ENCODE measurements at places on chromosomes 16 and 17.
A peak's percentile ranks its signal among the peaks of the same experiment; 100 is the strongest.

GRCh38 chr17:63999680-64000531 is 1.8 kb downstream of the PRR29 start:
- no peak for DNase-seq

DNA sequence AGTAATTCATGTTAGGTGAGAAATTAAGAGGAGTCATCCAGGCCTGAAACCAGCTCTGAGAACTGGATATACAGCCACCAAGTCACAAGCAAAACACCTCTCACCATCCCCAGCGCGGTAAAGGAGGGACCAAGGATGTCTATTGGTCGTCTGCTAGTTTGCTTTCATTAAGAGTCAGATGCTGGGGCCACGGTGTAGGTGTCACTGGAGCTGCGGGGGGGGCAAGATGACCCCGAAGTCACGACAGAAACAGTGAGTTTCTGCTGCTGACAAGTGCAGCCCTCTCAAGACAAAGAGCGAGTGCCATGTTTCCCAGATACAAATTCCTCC is 790 bp downstream of the NCBP3 start:
- no peak for DNase-seq

DNA sequence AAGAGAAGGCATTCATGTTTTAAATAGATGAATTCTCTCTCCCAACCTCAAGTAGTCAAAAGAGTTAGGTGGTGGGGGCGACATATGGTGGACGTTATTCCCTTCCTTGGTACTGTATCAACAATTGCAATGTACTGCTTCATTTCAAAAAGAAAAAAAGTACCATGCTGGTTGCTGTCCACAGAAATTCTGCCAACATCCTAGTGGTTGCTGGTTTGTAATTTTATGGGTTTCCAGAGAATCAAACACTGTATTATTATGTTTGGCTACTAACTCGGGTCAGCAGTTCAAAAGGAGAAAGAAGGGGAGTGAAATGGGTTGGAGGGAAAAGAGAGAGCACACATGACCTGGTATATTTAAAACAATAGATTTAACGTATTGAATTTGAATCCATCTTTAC is 61.1 kb upstream of the KCNJ16 start:
- no peak for DNase-seq

- DNase-seq: no peak
Observed at GRCh38 chr16:11058832-11059231, 114.5 kb downstream of the CLEC16A start.

GRCh38 chr17:32826076-32826475 is 50.8 kb downstream of the MYO1D start:
- DNase-seq: no peak

DNA sequence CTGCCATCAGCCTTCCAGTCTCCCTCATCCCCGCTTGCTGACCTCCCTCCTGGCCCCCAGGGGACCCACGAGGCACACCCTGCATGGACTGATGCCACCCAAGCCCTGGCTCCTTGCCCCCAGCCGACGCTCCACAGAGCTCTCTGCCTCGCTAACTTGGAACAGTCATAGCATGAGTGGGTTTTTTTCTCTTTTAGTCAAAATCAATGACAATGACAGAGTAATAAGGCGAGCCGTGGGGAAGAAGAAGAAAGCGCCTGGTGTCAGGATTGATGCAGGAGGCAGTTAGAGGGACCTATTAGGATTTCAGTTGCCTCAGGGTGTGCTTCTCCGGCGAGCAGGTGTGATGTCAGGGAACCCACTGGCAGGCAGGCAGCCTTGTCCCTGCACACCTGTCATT is 176.3 kb upstream of the TNRC6C start:
- no peak for DNase-seq

GRCh38 chr16:69859105-69859989 is 91.8 kb upstream of the CLEC18A start:
- DNase-seq: peak; percentile 50

GRCh38 chr17:29084541-29085146 is 41.7 kb downstream of the PIPOX start:
- DNase-seq: no peak

- DNase-seq: no peak
Observed at GRCh38 chr16:64791756-64792155, 330.1 kb downstream of the CDH11 start.

DNA sequence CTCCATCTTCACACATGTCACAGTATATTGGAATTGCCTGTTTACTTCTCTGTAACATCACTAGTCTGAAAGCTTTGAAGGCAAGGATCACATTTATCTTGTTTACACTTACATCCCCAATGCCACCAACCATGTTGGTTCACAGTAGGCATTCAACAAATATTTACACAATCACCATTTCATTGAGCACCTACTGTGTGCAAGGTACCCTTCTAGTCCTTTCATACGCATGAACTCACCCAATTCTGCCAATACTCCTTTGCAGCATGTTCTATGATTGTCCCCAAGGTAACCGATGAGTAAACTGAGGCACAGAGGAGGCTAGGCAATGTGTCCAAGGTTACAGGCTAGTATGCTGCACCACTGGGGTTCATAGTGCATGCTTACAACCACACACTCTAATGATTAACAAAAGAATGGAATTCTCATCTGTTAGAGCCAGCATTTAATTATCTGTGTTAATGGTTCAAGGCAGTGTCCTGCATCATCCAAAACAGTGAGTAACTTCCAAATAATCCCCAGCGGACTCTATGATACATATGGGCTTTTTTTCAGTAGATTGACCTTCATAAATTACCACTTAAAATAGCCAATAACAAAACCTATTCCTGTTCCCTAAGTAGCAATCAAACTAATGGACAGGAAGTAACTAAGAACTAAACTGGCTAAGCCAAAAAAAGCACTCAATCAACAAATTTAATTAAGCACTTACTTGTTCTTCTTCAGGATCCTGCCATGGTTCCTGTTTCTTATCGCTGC is 364.5 kb upstream of the XYLT1 start:
- no peak for DNase-seq

- no peak for DNase-seq
Observed at GRCh38 chr17:39759204-39759603, 21.5 kb downstream of the GRB7 start.

- peak; percentile 50 for DNase-seq
Observed at GRCh38 chr17:7136266-7136877, 21.8 kb upstream of the ASGR2 start.

DNA sequence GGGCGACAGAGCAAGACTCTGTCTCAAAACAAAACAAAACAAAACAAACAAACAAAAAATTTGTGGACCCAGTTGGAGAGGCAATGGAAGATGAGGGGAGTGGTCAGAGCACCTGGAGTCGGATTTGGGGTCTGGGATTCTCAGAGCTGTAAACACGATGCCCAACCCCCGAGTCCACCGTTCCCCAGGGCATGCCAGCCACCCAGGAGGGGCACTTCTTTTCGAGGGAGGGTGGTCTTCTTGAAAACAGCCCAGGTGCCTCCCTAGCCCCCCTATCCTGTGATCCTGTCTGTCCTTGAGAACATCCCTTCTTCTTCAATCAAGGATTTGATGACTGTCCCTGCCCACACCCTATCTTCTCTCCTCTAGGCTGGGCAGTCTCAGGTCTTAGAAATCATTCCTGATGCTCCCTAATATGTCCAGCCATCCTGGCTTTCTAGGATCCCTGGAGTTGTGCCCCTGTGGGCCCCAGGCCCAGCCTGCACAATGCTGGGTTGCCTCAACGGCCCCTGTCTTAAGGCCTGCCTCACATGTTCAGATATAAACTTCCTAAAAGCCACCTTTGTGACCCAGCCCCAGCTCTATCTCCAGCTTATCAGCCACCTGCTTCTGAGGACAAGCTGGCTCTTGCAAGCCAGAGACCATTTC is 3.1 kb upstream of the SLC13A2 start:
- DNase-seq: no peak

DNA sequence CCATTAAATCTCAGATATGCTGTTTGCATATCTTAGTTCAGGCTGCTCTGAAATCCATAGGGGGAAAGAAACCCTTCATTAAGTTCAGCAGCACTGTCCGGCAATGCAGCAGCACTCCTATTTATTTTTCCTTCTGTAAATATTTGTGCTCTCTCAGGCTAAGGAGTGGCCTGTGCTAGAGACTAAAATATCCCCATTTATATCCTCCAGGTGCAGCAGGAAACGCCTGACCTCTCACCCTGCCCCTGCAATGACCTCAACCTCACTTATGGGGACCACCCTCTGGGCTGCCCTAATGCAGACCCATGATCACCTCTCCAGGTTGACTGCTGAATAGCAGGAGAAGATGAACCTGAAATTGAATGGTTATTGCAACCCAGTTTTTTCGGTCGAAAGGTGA is 165.0 kb upstream of the ELAC2 start:
- no peak for DNase-seq

DNA sequence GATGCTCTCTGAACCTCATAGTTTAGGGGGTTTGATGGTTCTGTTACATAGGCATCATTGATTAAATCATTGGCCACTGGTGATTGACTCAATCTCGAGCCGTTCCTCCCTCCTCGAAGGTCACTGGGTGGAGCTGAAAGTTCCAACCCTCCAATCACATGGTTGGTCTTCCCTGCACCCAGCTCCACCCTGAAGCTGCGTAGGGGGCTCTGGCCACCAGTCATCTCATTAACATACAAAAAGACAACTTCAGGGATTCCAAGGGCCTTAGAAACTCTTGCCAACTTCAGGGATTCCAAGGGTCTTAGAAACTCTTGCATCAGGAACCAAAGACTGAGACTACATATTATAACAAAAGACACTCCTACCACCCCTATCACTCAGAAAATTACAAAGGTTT is 306.5 kb upstream of the TNRC6C start:
- DNase-seq: no peak

DNA sequence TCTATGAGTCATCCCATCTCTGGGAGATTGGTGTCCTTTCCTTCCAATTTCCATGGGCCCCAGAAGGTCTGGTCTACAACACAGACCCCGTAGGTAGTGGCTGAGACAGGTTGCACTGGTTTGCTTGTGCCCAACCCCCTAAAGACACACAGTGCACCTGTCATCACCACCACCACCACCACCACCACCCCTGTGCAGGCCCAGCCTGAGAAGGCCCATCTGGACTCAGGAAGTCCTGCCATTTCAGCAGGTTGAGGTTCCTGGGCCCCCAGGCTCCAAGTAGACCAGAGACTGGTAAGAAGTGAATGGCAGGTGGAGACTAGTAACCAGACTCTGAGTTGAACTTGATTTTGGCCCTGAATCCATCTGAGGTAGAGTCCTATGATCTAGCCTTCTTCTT is 25.9 kb upstream of the PHB1 start:
- DNase-seq: no peak

DNA sequence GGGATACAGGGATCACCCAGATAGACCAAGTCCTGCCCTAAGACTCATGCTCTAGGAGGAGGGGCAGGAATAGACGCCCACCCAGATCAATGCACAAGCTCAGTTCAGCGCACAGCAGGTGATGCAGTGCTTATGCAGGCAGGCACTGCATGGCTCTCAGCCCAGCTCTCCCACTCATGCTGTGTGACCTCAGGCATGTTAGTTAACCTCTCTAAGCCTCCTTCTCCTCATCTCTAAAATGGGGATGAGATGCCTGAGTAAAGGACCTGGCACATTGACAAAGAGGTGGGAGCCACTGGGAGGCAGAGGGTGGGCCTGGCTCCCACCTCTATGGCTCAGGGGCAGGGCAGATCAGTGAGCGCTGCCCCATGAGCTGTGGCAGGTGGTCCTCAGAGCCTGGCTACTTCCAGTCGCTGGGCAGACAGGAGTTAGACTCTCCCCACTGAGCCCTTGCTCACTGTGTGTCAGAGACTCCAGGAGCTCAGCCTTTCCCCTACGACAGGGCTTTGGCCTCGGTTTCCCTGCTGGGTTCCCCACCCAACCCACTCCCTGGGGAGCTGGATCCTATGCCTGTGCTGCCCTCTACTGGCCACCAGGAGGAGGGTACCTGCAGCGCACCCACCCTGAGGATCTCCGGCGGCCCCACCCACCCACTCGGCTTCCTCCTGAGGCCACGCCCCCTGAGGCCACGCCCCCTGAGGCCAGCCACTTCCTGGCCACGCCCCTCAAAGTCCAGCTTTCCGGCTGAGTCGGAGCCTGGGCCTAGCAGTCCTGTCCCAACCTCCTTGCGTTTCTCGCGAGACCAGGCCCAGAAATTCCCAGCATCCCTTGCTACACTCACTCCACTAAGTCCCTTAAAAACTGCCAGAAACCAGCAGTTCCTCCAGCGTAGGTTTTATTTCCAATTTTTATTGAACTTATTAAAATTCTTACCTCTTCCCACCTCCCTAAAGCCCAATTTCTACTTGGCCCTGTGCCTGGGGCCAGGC is 196.1 kb downstream of the GSG1L start:
- peak; percentile 44 for DNase-seq

DNA sequence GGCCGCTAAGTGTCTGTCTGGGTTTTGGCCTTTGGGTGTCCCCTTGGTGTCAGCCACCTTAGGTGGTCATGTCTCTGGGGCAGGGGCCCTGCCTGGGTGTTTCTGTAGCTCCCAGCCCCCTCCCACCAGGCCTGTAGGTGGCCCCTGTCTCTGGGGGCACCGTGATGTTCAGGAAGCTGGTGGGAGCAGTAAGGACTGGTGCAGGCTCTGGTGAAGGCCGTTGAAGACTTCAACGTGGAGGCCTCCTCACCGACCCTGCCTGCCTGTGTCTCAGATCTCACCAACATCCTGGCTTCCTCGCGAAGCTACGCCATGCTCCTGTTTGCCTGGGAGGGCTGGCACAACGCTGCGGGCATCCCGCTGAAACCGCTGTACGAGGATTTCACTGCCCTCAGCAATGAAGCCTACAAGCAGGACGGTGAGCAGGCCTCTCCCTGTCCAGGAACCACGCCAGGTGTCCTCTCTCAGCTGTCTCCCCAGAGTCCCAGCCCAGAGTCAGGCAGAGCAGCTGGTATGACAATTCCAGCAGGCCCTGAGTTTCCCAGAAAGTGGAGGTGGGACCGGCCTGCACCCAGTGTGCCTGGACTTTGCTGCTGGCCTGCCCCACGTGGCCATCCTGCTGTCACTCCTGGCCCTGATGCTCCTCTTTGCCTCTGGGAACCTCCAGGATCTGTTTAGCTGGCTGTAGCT is 2.8 kb downstream of the ACE start:
- no peak for DNase-seq

- no peak for DNase-seq
Observed at GRCh38 chr16:12453832-12454231, 349.9 kb downstream of the CPPED1 start.

DNA sequence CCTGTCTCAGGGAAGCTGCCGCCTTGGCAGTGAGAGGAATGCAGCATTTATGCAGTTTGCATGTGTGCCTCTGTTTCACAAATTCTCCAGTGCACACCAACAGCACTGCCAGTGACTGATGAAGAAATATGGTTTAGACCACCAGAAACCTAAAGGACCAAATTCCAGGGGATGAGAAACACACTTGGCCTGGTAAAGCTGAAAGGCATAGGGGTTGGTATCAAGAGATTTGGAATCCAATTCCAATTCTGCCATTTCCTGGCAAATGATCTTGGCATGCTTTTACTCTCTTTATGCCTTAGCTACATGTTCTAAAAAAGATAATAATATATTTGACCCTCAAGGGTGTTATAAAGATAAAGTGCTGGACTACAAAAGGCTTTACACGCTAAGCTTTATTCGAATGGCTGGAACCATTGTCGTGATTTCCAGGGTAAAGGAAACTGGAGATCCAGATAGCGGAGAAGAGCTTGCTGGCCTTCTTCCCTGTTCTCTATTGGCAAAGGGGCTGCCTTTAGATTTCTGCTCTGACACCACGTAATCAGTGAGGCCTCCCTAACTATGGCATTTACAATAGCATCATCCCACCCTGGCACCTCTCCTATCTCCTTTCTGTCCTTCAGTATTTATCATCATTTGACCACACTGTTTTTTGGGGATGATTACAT is 359.8 kb upstream of the ASIC2 start:
- no peak for DNase-seq

Measured in putamen (tissue), 1 donor.